ENCODE measurements at places on chromosomes 11 and 22. TPM values are rescaled to one million over a fixed set of nuclear protein-coding genes. Genes with fewer than 3 reads are reported as not detected.

DNA sequence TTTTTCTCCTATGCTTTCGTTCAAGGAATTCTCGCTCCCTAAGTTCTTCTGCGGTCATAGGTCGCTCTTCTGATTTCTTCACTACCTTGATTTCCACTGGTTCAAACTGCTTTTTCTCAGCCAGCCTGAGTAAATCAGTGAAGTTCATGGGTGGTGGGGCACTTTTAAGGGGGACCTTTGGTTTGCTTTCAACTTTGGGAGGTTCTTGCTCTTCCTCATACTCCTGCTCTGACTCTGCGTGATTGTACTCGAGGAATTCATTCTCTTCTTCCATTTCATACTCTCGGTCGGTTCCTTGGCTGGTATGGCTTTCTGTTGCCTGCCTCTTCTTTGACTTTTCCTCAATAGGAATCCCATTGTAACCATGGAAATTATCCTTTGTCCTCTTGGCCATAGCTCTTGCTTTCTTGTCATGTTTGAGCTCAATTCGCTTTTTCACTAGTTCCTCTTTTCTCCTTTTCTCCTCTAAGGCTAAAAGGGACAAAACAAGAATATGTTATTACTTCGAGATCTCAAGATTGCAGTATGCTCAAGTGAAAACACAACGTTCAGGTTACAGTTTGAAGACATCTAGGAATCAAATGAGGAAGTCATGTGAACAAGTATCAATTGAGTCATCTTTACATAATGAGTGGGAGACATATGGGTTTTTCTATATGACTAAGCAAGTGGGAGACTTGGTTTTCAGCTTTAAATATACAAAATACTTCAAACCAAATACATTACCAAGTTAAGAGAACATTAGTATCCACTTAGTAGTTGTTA is 16.2 kb downstream of the MISFA start:
- DNase-seq, result no peak

GRCh38 chr11:19232910-19233503 is 7.7 kb downstream of the E2F8 start:
- no peak for DNase-seq

The CARNS1 gene
- 0.28 TPM for total RNA-seq

DNA sequence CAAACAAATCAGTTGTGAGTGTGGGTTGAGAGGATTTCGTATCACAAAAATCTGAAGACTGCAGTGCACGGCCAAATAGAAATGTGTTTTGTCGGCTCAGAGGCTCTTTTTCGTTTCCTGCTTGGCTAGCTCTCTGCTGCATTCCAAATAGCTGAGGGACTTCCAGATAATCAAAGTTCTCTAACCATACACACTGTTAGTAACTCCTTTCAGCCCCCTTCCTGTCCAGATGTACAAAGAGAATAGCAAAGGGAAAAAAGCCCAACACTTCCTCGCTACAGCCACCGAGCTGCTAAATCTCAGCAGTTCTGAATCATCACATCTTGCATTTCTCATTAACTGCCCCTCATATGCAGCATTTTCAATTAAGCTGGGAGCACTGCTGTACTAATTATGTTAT is 203.1 kb downstream of the TENM4 start:
- no peak for DNase-seq

GRCh38 chr11:102064316-102064715 is 17.1 kb downstream of the CFAP300 start:
- DNase-seq, result no peak

- DNase-seq, result no peak
These were observed 133.7 kb downstream of the SNX19 start for GRCh38 chr11:130782361-130783222.

GRCh38 chr11:115806056-115806455 is 301.8 kb upstream of the CADM1 start:
- DNase-seq, result no peak

GRCh38 chr11:130159657-130160497 is at the start of gene ST14:
ST14 (plus strand) TSS chr11:130159782; CDS start chr11:130159980, 198 bp downstream.
- no peak for DNase-seq

The APOL1 gene
- total RNA-seq, result 99.8 TPM

All from left lobe of liver (tissue), 2 donors.